BJ (cell line): ENCODE measurements at places on chromosomes 4 and X.

DNA sequence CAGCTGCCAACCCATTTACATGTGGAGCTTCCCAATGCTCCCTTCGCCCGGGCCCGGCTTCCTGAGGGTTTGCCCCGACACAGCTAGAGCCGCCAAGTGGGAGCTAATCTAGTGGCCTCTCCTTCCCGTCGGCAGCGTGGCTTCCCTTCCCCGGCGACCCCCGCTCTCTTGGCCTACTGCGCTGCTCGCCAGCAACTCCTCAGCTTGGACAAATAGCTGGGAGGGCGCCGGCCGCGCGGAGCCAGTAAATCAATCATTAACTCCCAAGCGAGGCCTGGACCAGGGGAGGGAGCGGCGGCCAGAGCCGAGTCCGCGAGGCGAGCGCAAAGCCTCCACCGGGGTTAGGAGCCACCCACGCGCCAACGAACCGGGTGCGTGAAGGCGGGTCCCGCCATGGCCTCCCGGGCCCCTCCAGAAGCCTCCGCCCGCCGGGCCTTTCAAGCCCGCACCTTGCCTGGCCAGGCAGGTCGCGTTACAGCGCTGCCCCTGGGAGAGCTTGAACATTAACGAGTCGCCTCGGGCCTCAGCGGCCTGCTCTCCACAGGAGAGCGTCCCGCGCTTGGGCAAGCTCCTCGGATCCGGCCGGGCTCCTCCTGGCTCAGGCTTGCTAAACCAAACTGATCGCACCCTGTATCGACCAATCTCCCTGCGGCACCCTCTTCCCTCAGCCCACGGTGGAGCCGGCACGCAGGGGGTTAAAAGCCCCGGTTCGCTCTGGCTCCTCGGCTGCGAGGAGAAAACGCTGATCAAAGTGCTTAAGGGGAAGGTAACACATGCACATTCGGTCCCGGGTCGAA is 10.6 kb upstream of the BCOR start:
- no peak for DNase-seq

- DNase-seq: no peak
Observed at GRCh38 chr4:118801895-118802575, 33.9 kb downstream of the SEC24D start.

- no peak for DNase-seq
Observed at GRCh38 chrX:45322820-45323219, 122.1 kb upstream of the DIPK2B start.

- DNase-seq: no peak
Observed at GRCh38 chrX:114581528-114582263, 2.2 kb upstream of the HTR2C start.

GRCh38 chr4:155948541-155948940 is 5.1 kb downstream of the CTSO start:
- no peak for DNase-seq

DNA sequence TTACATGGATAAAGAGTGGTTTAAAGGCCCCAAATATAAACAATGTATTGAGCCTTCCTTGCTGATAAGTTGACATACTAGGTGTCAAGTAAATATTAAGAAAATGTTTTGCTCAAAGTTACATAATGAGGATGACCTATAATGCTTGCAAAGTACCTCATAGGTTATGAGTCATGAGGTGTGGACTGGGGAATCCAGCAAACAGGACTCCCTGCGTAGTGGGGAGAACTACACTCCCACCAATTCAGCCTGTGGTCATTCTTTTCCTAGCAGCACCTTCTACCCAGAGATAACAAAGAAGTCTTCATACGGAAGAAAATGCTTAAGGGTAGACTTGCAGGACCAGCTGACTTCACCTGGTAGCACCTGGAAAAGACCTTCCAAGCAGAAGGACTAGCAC is 418.9 kb upstream of the CPEB2 start:
- no peak for DNase-seq
